Left renal cortex interstitium (tissue), 4 donors: ENCODE measurements at places on chromosomes 5 and 9. TPM values are rescaled to one million over a fixed set of nuclear protein-coding genes. Genes with fewer than 3 reads are reported as not detected.

FAM200C gene
- polyA plus RNA-seq, result 17.9 TPM

- no peak for DNase-seq
These were observed 5.1 kb downstream of the CIZ1 start for GRCh38 chr9:128185979-128186965.

PCDHB12 gene
- 5.5 TPM for polyA plus RNA-seq

ADGRV1 gene
- polyA plus RNA-seq, result 13.9 TPM

DNA sequence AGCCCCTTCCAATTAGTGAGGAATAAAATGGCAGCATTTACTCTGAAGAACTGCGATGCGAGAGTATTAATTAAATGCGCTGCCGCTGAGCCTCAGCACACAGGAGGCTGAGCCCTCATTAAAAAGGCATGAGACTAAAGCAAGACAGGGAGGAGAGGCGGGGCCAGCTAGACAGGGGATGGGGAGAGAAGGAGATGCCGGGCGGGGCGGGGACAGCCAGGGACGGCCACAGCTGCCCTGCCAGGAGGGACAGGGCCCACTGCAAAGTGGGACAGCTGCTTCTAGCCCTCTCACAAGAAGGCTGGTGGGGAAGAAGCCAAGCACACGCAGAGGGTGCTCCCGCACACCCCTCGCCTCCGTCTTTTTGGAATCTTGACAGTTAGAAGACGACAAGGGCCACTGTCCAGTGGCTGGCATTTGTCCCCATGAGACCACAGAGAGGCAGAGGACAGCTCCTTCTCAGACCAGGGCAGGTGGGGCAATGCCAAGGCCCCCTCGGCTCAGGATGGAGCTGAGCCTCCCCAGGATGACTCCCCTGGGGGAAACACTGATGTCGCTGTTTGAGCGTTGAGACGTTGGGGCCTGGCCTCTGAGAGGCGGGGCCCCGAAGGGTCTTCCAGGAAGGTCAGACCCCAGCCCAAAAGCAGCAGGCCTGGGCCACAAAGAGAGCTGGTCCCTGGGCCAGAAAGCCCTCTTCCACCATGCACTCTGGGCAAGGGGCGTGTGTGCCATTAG, 26.9 kb downstream of the ADAMTS2 start:
- no peak for DNase-seq

DNA sequence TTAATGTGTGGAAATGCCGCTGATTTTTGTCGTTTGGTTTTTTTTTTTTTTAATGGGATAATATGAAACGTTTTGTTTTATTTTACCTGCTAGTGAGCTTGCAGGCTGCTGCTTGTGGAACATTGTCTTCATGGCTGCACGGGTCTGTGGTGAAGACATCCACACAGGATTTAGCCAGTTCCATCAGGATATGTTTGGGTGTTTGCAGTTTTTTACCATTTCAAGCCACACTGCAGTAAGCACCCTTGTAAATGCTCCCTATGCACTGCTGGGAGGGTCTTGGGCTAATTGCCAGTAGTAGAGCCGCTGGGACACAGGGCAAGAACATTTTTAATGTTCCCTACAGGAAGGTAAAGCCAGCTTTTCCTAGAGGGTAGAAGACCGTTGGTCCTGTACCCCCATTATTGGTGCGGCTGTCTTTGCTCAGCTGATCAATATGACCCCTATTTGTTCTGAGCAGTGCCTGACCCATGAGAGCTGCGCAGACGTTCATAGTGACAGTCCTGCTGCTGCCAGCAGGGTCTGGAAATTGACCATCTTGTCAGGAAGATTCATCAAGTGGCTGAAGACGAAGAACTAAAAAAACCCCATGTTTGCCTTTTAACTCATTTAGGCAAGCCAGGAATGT, 20.5 kb upstream of the EEIG1 start:
- DNase-seq, result no peak

GABRG2 gene
- polyA plus RNA-seq, result 0.18 TPM

TEK gene
- 42.6 TPM for polyA plus RNA-seq

DNA sequence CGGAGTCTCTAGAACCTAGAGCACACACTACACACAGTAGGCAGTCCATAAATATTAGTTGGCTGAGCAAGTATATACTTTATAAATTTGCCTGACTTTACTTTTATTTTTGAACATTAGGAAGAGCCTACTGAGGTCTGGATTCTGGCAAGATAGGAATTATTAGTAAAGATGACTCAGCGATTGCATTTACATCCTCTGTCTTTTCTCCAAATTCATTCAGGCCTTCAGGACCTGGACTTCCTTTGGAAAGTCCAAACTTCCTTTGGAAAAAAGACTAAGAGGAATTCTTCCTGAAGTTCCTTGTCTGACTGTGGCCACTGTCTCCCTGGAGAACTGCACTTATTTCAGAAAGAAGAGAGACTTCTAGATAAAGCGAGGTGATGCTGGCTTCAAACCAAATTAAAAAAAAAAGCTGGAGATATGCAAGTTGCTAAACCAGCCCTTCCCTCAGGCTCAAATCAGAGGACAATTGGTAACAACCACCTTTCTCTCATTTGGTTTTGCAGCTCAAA, 251.3 kb downstream of the GAS1 start:
- DNase-seq, result no peak

- DNase-seq, result no peak
These were observed 97.4 kb downstream of the CDK5RAP2 start for GRCh38 chr9:120482424-120483186.

ZNF483 gene
- polyA plus RNA-seq, result 3.2 TPM

HRCT1 gene
- polyA plus RNA-seq, result 0.19 TPM

GRCh38 chr5:165015126-165015525, 1509.7 kb downstream of the MAT2B start:
- DNase-seq, result no peak

AMBP gene
- polyA plus RNA-seq, result 1.9 TPM

DMRTA1 gene
- 1.3 TPM for polyA plus RNA-seq

DNA sequence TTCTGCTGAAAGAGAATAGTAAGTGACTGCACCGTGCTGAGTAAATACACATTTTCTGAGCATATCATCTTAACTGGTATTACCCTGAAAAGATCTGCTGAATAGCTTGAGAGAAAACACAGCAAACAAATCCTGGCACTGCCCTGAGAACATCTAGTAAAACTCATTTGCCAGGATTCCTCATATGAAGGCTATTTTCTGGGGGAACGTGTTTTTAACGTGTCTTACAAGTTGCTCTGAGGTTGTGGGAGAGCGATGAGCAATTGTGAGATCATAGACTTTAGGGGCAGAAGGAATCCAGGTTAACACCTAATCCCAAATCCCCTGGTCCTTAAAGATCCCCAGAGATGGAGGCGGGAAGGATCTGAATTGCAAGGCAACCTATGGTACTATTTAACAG, 331.9 kb upstream of the RFX3 start:
- no peak for DNase-seq

- DNase-seq, result no peak
These were observed 77.2 kb upstream of the KLF9 start for GRCh38 chr9:70491426-70492318.

PLCXD3 gene
- polyA plus RNA-seq, result 0.56 TPM

DNA sequence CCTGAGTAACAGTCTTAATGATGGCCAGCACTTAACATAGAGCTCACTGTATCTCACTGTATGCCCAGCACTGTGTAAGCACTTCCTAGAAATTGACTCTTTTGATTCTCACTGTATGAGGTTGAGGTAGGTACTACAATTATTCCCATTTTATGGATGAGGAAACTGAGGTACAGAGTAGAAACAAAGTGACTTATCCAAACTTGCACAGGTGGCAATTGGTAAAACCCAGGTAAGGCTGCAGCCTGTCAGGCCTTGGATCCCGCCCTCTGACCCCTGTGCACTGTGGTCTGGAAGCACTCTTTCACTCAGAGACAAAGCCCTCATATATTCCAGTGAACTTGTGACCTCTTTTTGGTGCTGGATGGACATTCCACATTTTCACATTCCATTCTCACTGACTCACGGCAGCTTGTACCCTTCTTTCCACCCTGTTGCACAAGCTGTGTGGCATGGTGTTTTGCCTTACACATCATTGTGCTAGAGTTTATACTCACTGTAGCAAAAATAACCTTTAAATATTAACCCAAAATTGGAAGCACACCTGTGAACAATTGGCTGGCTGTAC, 21.7 kb downstream of the ANKRD55 start:
- no peak for DNase-seq

GHR gene
- polyA plus RNA-seq, result 24.2 TPM

C5orf63 gene
- 19.6 TPM for polyA plus RNA-seq

C9orf152 gene
- 0.52 TPM for polyA plus RNA-seq

LVRN gene
- polyA plus RNA-seq, result 1.4 TPM

- no peak for DNase-seq
These were observed 318.4 kb downstream of the NSG2 start for GRCh38 chr5:174363934-174364333.

N4BP3 gene
- 4.1 TPM for polyA plus RNA-seq

IRGM gene
- polyA plus RNA-seq, result 0.46 TPM

GRCh38 chr9:110912419-110913291, 125.6 kb downstream of the LPAR1 start:
- DNase-seq, result no peak

PBX3 gene
- 29.5 TPM for polyA plus RNA-seq

GRCh38 chr5:95283022-95283615, 1.8 kb downstream of the MCTP1 start:
- no peak for DNase-seq

- peak; percentile 3 for DNase-seq
These were observed 390.6 kb downstream of the DNAH5 start for GRCh38 chr5:13553896-13554295.

FCN1 gene
- 5.2 TPM for polyA plus RNA-seq

DNA sequence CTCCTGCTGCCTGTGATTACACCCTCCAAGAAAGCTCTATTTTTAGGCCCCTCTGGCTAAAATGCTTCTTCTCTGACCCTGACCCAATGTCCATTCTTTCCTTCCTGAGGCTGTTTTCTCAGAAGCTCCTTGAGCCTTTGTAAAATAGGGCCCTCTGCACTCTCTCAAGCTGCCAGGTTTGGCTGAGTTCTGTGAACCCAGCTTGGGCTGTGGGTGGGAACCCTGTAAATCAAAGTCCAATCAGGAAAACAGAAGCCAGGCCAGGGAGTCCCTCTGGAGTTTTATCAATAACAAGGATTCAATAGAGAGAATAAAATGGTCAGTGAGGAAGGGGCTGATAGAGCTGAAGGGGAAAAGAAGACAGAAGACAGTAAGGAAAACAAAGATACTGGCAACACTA, 43.7 kb upstream of the ERCC6L2 start:
- DNase-seq, result no peak

DNA sequence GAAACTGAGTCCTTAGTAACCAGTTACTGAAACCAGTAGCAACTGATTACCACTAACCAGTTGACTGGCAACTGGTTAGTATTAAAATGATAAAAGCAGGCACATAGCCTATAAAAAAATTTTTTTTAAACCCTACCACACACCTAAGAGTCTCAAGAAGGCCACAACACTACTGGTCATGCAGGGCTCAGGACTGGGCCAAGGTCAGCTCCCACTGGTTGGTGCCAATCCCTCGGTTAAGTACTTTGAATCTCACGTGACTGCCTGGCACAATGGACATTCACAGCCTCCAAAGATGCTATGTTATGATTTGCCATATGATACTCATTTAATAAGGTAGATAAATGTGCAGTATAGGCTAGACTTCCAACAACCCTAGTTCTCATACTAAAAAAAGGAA, 8.5 kb downstream of the ANKH start:
- no peak for DNase-seq

GRCh38 chr5:60010328-60010727, 116.8 kb upstream of the PDE4D start:
- DNase-seq, result no peak

VPS13A gene
- polyA plus RNA-seq, result 37.8 TPM

- no peak for DNase-seq
These were observed 9.3 kb upstream of the NRARP start for GRCh38 chr9:137311171-137311985.

- DNase-seq, result no peak
These were observed 32.5 kb downstream of the RAB14 start for GRCh38 chr9:121169094-121169601.

DBH gene
- 0.94 TPM for polyA plus RNA-seq

VCAN gene
- polyA plus RNA-seq, result 301 TPM

DNA sequence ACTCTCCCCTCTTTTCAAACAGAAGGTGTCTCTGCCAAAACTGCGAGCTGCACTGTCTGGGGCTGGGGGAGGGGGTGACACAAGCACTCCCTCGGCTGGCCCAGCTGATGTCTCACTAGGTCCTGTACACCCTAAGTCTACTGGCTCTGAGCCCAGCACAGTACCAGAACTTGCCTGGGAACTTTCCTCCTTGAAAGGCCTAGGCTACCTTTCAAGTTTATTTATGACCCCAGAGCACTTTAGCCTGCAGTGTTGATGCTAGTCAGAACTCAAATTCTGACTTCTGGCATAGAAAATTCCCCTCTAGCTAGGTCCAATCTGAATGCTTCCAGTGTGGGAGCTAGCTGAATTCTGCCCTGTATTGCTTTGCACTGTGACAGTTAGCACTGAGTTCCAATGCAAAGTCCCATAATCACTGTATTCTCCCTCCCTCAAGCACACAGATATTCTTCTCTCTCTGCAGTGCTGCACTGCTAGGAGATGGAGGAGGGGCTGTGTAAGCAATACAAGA, 10.5 kb downstream of the LURAP1L start:
- DNase-seq, result no peak

DNA sequence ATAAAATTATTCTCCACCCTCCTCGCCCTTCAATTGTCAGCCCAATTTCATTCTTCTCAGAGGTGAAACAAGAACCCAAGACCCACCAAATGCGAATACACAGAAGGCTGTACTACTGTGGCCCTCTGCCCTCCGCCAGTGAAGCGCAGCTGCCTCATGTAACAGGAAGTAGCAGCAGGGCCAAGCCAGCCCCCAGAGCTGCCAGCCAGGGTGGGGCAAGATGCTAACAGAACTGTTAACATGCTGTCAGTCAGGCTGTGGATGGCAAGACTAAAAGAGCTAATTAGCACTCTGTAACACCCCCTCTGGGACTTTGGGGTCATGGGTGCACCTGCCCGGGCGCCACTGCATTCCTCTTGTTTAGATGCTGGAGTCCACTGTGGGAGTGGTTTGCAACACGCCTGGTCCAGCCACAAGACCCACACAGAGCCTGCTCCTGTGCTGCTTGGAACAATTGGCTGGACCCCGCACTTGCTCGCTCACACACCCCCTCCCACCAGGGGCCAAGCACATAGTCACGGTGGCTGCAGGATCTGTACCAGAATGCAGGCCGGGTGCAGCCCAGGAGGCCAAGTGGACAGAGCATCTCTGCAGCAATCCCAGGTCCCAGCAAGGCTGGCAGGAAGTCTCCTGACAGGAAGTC, 14.5 kb upstream of the HEXB start:
- no peak for DNase-seq

- DNase-seq, result no peak
These were observed 128.0 kb upstream of the STC2 start for GRCh38 chr5:173456181-173456580.

- no peak for DNase-seq
These were observed 409.1 kb upstream of the GRIA1 start for GRCh38 chr5:153081385-153081784.

- no peak for DNase-seq
These were observed 107.4 kb downstream of the SCAMP1 start for GRCh38 chr5:78467752-78468357.

PSD2 gene
- polyA plus RNA-seq, result 2.8 TPM

PCDHGC5 gene
- polyA plus RNA-seq, result 0.87 TPM

DNA sequence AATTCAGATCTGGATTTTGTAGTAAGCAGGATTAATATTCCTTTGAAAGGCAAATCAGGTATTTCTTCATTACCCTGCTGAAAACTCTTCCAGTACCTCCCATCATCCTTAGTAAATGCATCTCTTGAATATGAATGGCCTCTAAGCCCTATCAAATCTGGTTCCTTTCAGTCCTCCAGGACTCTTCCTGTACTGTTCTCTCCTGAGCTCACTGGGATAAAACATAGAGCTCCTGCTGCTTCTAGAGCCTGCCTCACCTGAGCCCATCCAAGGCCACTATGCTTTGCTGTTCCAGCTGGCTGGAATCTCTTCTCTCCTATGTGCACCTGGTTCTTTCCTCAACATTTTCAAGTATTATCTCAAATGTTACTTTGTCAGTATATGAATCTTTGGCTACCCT, 803.3 kb upstream of the CTNND2 start:
- no peak for DNase-seq
